ENCODE measurements at places on chromosomes 5 and 9.

DNA sequence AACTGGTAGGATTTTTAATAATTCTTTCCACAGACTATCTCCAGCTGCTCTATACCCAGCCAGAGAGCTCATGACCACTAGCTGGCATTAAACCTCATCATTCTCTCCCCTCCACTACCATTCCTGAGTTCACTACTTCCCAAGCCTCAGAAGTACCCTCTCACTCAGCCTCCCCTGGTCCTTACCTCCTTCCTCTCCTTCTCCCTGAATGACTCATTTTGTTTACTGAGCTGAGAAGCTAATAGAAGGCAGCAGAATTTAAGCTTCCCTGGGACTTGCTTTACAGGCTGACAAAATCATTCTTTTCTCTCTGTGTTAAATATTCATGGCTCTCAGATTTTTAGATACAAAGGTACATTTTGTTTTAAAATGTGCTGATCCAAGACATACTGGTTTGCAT is 305.4 kb downstream of the TLR4 start:
- no peak for DNase-seq

- DNase-seq: no peak
Measured at GRCh38 chr9:87112656-87113055, 165.3 kb upstream of the GAS1 start.

DNA sequence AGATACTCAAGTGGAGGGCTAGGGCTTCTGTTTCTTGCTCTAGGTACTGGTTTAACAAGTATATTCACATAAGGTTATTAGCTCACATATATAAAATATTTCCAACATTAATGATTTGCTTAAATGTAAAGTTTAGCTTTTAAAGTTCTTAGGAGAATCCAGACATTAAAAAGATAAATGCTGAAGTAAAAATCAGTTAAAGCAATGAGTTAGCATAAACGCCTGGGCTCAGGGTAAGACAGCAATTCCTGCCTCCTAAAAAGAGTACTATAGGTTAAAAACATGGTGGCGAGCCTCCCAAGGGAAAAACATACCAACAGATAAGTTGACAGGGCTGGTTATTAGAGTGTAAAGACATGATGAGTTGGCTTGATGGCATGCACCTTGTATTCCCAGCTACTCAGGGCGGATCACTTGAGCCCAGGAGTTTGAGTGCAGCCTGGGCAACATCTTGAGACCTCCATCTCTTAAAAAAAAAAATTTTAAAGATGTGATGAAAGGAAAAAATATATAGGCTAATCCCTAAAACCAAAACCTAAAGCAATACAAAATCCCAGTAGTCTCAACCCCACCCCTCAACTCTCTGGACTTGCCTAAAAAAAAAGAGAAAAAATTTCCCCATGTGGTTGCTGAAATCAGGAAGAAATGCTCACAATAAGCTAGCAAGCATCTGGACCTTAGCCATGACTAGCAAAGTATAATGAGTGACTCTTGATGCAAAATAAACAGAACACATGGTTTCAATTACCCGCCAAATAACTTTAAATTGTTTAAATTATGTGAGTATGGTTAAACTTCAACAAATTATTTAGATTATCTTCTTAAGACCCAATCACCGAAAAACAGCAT is 3.6 kb downstream of the GOLPH3 start:
- no peak for DNase-seq

DNA sequence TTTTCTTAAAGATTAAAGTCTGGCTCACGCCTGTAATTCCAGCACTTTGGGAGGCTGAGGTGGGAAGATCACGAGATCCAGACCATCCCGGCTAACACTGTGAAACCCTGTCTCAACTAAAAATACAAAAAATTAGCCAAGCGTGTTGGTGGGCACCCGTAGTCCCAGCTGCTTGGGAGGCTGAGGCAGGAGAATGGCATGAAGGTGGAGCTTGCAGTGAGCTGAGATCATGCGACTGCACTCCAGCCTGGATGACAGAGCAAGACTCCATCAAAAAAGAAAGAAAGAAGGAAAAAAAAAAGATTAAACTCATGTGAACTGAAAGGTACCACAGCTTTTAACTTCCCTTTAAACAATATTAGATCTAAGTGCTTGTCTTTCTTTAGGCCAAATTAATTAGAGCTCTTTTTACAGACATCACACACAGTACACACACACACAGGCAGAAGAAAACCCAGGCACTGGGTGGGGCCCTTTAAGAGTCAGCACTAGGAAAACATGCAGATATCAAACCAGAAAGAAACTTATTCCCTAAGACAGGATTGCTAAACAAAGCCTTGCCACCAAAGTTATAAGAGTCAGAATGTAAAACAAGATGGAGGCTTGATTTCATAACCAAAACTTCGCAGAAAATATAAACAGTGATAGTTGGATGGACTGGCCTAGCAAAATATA is 29.3 kb upstream of the UHRF2 start:
- DNase-seq: no peak

DNA sequence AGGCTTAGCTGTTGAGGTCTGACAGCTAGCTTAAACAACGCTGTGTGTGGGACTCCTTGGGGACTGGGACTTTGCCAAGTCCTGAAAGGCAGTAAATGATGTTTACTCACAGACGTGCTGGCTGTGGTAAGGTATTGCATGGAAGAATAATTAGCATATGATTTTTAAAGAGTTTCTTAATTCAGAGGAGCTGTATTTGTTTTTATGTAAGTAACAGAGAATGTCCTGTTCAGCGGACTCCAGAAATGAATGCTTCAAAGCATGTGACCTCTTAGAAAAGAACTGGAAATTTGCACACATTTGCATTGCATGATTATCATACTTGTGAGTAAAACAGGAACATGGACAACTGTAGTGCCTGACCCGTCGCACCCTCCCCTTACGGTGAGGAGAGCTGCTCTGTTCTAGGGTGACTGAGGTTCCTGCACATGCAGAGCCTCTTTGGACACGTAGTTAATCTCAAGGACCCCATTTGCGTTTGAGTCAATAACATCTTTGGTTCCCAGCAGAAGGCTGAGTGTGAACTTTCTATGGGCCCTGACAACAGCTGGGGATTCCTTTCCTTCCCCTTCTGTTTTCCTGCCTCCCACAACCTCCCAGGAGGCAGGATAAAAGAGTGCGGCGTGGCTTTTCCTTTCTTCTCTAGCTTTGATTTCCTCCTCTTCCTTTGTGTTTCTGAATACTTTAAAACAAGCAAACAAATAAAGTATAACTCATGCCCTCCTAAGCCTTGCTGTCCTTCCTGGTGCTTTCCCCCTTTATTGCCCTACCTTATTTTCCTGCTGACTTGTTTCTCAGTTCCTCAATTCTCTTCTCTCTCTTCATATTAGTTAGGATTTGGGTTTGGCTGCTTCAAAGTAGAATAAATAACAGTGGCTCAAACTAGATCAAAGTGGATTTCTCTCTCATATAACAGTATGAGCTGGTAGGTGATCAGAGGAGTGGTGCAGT is 157.2 kb upstream of the CD180 start:
- no peak for DNase-seq

DNA sequence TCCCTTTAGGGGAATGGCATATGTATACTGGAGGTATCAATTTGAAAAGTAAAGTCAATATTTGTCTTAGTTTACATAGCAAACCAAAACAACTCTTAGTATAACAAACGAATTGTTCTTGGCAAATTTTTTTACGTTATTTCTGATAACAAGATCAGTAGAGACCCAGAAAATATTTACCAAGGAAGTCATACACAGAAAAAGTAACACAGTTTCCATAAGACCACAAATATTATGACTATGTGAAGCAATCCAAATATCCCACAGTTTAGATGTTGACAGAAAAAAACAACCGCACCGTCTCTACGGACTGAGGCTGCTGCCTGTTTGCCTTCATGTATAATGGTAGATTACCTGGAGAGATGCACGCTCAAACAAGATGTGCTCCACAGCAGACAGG is 46.5 kb upstream of the DAPK1 start:
- no peak for DNase-seq

- DNase-seq: no peak
Measured at GRCh38 chr5:206406-206805, 11.5 kb downstream of the CCDC127 start.

GRCh38 chr5:142356349-142356715 is 31.5 kb upstream of the SPRY4 start:
- no peak for DNase-seq

- DNase-seq: no peak
Measured at GRCh38 chr9:137449081-137449844, 8.1 kb upstream of the ENTPD8 start.
